Thoracic aorta endothelial cell (primary cell): ENCODE measurements at places on chromosomes 13 and 19. TPM values are rescaled to one million over a fixed set of nuclear protein-coding genes. Genes with fewer than 3 reads are reported as not detected.

Gene RBM42
- total RNA-seq: 55.2 and 59.3 TPM in 2 replicates

Gene IFNL1
- total RNA-seq: not detected in 2 replicates

Gene AKT2
- total RNA-seq: 39.2 and 49.1 TPM in 2 replicates

Gene TUBB4A
- total RNA-seq: not detected in 2 replicates

Gene THSD1
- total RNA-seq: 41.3 and 41.4 TPM in 2 replicates

Gene DOCK6
- 113 and 160 TPM in 2 replicates for total RNA-seq

Gene APOC4
- total RNA-seq: not detected in 2 replicates

Gene KLK14
- not detected in 2 replicates for total RNA-seq

Gene MADCAM1
- total RNA-seq: 0.07 and 0.13 TPM in 2 replicates

Gene KLK13
- not detected in 2 replicates for total RNA-seq

Gene ZNF135
- 0.14 and 0.80 TPM in 2 replicates for total RNA-seq

Gene SERPINE3
- 0.07 TPM in 1 of 2 replicates, not detected in the other for total RNA-seq
